ENCODE measurements at places on chromosomes 6 and 20.

DNA sequence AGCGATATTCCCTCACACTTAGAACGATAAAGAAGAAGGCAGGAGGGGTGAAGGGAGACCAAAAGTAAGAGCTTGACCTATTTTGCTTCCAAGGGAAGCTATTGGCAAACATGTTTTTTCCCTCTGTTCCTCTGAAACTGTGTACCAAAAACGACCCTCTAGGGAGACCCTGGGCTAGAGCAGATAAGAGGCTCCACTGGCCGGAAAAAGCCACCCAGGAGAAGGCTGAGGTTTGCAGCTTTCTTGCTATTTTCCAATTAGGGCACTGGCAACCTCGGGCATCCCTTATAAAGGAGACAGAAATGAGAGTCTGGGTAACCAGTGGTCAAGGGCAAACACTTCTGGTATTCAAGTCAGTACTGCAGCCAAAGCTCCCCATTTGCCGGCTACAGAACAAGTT, 168.0 kb downstream of the KIF16B start:
- DNase-seq, result no peak

DNA sequence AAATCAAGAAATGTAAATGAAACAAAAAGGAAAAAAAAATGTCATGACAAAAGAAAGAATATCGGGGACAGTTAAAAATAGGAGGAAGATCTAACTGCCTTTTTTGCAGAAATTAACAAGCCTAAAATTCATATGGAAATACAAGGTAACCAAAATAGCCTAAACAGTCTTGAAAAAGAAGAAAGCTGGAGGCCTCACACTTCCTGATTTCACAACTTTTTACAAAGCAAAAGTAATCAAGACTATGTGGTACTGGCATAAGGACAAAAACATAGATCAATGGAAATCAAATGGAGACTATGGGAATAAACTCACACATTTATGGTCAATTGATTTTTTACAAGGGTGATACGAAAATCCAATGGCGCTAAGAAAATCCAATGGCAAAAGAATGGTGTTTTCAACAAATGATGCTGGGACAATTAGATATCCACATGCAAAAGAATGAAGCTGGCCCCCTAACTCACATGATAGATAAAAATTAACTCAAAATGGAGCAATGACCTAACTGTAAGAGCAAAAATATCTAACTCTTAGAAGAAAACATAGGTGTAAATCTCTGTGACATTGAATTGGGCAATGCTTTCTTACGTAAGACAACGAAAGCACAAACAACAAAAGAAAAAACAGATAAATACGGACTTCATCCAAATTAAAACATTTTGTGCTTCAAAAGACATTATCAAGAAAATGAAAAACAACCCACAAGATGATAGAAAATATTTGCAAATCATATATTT, 24.5 kb downstream of the MAP3K5 start:
- DNase-seq, result no peak

GRCh38 chr6:90610301-90610750, 23.5 kb upstream of the MAP3K7 start:
- DNase-seq, result no peak

- DNase-seq, result no peak
Measured at GRCh38 chr6:87925373-87926060, 122.1 kb upstream of the SPACA1 start.

DNA sequence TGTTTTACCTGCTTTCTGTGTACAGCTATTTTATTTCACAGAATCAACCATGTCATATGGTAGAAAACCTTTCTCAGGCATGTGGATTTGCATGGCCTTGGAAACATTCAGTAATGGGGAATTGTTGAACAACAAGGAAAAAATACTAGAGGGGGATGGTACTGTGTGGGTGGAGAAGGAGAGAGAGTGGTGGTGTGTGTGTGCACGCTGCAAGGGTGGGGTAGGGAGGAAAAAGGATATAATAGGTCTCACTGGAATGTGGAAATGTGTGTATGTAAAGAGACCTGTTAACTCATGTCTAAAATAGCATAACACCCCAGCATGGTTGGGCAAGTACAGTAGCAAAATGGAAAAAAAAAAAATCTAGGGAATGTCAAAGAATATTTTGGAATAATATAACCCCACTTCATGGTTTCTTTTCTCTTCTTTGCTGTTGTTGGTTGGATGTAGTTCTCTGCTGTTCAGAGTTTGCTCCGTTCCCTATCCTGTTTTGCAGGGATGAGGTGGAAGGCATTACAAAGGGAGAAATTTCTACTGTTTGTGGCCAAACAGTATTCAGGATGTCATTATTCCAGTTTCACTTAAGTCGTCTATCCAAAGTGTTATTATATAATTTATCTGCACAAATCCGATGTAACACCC, 93.9 kb upstream of the CITED2 start:
- DNase-seq, result no peak

DNA sequence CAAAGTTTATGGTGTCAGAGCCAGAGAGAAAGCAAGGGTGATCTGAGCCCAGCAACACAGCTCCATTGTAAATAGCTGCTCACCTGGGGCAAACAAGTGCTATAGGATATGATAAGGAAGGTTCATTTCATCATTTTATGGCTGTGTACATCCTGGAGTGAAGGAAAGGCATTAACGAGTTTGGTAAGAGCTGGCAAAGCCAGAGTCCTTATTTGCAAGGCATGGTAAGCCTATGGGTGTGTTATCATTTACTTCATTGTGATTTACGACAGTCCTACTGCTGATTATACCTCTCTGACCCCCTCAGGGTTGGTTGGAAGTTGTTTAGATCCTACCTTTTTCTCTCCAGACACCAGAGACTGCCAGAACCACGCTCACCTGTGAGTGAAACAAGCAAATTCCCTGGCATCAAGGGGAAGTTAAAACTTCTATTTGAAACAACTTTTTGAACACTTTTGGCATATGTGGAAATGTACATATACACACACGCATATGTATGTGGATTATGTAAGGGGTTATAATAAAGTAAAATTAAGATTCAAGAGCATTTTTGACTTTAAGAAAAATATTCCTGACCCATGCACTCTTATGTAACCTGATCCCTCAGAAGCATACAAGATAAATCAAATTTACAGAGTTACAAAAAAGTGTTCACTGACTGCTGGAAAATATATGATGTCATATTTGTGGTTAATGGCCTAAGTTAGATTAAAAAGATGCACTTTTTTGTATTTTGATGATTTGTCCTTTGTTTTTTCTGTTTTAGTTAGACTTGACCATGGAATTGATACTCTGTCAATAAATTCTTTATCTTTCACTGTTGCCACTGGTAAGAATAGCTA, 40.4 kb upstream of the EDN1 start:
- no peak for DNase-seq

DNA sequence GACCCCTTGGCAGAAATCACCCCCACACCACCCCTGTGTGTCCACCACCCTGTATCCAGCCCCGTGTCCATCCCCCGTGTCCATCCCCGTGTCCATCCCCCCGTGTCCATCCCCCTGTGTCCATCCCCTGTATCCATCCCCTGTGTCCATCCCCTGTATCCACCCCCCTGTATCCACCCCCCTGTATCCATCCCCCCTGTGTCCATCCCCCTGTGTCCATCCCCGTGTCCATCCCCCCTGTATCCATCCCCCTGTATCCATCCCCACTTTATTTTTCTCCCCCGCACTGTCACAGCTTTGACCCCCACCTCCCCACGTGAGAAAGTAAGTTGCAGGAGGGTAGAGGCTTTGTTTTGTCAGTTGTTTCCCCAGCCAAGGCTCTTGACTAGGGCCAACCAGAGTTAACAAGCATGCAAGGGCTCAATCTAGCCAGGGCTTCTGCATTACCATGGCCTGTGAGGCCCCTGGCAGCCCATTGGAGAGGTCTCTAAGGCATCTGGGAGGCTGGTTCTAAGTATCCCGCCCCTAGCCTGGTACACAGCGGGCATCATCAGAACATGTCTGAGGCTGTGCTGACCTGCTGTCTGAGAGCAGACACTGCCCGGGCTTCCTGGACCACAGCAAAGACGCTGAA, 18.1 kb upstream of the SIRPA start:
- DNase-seq, result no peak

DNA sequence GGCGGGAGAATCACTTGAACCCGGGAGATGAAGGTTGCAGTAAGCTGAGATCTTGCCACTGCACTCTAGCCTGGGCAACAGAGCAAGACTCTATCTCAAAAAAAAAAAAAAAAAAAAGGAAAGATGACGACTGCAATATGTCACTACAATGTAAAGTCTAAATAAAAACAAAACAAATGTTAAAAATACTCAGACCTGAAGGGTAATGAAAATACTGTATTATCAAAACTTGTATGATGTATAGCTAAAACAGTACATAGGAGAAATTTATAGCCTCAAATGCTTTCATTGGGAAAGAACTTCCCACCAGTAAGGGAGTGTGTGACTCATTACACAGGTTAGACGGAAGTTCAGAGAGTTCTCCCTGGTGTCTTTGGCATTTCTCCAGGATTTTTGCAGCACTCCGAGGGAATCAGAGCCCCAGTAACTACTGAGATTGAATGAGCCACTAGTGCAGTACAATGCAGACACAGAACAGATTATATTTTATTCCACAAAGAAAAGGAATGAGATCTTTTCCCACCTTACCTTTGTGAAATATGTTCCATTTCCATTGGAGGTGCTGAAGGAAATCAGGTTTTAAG, 12.5 kb upstream of the RALGAPB start:
- no peak for DNase-seq

- no peak for DNase-seq
Measured at GRCh38 chr6:44826025-44826676, 438.6 kb downstream of the CDC5L start.

DNA sequence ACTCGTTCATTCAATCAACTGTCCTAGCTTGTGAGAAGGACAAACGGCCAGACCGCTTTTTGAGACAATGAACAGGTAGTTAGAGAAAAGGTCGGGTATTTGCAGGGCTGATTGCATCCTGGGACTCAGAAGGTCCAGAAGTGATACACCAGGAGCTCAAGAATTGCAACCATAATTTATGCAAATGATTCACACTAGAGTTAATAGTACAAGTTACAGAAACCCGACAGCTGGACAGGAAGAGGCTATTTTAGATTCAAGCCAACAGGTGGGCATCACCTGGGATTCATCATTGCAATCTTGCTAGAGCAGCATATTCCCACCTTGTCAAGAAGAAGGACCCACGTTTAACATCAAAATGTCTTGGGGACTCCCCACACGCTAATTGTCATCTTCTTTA, 83.5 kb downstream of the TNFAIP3 start:
- DNase-seq, result no peak

DNA sequence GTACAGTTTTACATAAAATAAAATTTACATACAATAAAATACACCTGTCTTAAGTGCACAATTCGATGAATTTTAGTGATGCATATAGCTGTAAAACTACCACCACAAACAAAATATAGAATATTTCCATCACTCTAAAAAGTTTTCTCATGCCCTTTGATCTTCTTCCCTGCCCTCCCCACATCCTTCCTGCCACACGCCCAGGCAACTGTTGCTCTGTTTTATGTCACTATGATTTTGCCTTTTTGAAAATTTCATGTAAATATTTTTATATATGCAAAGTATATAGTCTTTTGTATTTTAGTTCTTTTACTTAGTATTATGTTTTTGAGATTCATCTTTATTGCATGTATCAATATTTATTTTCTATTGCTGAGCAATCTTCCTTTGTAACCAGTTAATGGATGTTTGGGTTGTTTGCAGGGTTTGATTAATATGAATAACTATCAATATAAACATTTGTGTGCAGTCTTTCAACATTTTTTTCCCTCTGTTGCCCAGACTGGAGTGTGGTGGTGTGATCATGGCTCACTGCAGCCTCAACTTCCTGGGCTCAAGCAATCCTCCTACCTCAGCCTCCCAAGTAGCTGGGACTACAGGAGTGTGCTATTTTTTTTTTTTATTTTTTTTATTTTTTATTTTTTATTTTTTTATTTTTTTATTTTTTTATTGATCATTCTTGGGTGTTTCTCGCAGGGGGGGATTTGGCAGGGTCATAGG, 23.8 kb upstream of the SAMHD1 start:
- DNase-seq, result no peak

DNA sequence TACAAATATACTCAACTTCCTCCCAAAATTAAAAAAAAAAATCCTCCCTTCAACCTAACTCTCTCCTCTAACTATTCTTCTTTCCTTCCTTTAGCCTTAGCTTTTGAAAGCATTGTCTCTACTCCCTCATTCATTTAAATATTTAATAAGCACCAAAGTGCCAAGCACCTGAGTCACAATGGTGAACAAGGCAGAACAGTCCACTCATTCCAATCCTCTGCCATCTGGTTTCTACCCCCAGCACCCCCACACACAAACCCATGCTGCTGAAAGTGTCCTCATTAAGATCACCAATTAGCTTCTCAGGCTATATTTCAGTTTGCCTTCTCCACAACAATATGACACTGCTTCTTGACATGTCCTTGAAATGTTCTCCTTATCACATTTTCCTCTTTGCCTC, 76.3 kb downstream of the DTNBP1 start:
- no peak for DNase-seq

DNA sequence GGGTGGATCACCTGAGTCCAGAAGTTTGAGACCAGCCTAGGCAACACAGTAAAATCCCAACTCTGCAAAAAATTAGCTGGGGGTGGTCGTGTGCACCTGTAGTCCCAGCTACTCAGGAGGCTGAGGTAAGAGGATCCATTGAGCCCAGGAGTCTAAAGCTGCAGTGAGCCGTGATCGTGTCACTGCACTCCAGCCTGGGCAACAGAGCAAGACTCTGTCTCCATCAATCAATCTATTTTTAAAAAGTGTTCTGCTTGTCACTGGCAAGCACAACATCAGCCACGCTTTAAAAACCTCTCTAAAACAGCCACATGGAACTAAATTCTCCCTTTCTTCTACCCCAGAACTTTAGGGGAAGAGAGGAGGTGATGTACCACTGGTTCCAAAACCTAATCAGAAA, 131.6 kb upstream of the RREB1 start:
- DNase-seq, result no peak

- no peak for DNase-seq
Measured at GRCh38 chr20:34179637-34180360, 61.4 kb upstream of the ASIP start.

DNA sequence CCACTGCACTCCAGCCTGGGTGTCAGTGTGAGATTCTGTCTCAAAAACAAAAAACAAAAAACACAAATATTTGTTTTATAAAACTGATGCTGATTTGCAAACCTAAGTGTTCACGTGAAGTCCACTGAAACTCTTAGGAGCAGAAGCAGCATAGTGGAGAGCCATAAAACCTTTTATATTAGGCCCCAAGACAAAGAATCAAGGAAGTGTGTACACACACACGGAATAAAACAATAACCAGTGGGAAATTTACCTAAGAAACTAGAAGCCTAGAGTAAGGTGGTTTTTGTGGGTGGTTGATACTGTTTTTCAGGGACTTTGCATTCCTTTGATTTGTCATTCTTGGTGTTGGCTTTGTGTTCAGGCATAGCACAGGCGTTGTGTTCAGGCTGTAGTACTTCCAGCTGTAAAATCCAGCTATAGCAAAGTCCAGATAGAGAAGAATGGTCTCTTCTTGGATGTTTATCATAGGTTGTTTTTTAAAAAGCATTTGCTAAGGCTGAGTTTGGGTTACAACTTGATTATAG, 61.3 kb downstream of the ATRN start:
- DNase-seq, result no peak

- DNase-seq, result no peak
Measured at GRCh38 chr20:58576603-58576970, 61.4 kb upstream of the APCDD1L start.
